NCI-H2171 (cell line): ENCODE measurements at places on chromosomes 7 and 10.

DNA sequence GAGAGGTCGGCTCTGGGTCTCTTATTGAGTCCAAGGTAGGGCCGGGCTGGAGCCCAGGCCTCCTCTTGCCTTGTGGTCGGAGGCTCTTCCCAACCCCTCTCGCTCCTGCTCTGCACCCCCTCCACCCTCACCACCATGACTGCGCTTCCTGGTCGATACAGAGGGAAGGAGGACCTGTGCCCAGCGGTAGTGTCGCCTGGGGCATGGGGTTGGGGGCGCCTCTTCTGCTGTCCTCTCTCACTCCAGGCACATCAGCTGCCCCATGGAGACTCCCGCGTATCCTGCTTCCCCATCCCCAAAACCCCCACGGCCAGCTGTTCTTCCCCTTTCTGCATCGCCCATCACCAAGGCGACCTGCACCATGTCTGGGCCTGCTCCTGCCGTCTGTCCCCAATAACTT, 44.4 kb downstream of the TMEM270 start:
- DNase-seq: peak; percentile 27

DNA sequence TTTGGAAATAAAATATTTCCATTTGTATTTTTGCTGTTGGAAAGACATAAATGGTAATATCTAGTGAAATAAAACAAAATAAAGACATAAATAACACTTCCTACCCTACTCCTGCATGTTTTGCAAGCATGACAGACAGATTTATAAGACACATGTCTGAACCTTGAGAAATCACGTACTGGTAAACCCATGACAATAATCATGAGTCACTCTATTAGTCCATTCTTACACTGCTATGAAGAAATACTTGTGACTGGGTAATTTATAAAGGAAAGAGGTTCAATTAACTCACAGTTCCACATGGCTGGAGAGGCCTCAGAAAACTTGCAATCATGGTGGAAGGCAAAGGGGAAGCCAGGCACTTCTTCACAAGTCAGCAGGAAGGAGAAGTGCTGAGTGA, 942.2 kb downstream of the REEP3 start:
- DNase-seq: no peak

- no peak for DNase-seq
These were observed 1.9 kb downstream of the GSTK1 start for GRCh38 chr7:143265017-143265693.

GRCh38 chr10:67098461-67098860, 172.6 kb downstream of the LRRTM3 start:
- no peak for DNase-seq

GRCh38 chr7:43148161-43148731, 35.8 kb downstream of the HECW1 start:
- DNase-seq: no peak

DNA sequence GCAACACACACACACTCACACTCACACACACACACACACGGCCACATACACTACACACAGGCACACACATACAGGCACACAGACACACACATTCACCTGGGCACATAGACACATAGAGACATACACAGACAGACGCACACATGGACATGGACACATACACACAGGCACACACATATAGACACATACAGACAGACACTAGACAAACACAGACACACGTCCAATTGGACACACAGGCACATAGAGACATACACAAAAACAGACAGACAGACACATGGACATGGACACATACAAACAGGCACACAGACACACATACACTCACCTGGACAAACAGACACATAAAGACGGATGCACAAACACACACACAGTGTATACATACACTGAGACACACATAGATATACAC, 21.7 kb upstream of the ACTR3B start:
- DNase-seq: no peak

GRCh38 chr10:88986549-88987242, 3.9 kb upstream of the FAS start:
- DNase-seq: no peak

- no peak for DNase-seq
These were observed 223.3 kb upstream of the HGF start for GRCh38 chr7:81993186-81993585.

- no peak for DNase-seq
These were observed 3.6 kb upstream of the ALOX5 start for GRCh38 chr10:45370202-45370955.

GRCh38 chr7:34078864-34079263, 173.5 kb downstream of the BMPER start:
- DNase-seq: no peak
